ENCODE measurements at places on chromosomes 11 and 22.

DNA sequence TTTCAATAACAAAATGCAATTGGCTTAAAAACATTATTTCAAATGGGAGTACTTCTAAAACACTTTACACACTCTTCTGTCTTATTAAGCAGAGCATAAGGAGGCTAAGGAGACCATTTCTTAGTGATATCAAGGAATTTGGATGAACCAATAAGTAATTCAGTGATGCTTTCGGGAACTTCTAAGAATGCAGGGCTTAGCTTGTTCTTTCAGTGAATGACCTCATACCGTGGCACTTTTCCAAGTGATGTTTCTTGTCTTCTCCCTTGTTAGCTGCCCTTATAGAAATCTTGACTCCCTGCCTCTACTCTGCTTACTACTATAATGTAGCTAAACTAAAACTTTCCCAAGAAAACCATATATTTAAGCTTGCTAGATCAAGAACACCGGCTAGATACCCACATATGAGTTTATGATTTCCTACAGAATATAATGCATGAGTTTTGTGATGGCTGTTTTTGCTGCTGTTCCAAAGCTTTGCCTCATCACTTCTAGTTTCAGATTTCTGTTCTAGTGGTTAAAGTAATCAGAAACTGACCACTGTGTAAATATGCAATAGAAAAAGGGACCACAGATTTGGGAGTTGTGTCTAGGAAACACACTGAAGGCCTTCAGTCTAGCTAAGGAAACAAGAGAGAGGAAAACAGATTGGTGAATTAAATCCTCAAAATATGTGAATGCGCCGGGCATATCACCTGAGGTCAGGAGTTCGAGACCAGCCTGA lies 37.5 kb upstream of the STK33 start:
- DNase-seq, result peak; percentile 69

DNA sequence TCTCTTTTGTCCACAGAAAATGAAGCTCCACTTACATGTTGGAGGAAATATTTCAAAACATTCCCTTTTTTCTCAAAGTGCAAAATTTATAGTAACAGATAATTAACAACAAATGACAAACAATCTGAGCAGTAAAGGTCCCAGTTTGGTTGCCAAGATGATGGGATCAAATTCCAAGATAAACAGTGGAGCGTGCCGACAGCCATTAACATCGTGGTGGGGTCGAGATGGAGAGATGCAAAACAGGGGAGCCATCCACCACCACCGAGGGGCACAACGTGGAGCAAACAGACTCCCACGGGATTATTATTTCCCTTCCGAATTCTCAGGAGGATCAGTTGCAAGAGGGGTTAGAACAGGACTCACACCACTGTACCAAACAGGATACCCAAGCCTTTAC lies 17.2 kb downstream of the MPPED2 start:
- DNase-seq, result no peak

DNA sequence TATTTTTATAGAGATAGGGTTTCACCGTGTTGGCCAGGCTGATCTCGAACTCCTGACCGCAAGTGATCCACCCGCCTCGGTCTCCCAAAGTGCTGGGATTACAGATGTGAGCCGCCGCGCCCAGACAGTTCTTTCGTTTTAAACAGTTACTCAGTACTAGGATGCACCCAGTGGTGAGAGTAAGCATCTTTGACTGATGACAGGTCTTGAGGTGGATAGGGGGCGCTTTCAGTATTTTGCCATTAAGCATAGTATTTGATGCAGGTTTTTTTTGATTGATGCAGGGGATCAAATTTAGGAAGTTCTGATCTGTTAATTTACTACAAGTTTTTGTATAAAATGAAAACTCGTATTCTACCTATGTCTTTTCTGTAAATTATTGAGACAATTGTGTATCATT lies 13.2 kb upstream of the TRIM34 start:
- DNase-seq, result no peak

- DNase-seq, result no peak
Observed at GRCh38 chr22:19716041-19716828, 1.9 kb downstream of the SEPTIN5 start.

DNA sequence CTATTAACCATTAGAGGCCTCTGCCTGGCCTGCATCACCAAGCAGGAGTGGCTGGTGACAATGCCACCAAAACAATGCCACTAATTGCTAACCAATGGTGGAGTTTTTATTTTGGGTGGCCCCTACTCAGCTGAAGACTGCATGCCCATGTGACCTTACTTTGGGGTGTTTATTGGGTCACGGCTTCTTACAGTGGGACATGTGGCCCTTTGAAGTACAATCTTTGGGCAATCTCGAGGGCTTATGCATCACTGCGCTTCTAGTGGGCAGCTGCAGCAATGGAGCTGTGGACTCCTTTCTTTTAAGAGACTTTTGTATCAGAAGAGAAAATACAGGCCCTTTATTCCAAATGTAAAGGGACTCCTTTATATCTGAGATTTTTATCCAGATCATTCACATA lies 85.7 kb downstream of the IGLL5 start:
- DNase-seq, result no peak

DNA sequence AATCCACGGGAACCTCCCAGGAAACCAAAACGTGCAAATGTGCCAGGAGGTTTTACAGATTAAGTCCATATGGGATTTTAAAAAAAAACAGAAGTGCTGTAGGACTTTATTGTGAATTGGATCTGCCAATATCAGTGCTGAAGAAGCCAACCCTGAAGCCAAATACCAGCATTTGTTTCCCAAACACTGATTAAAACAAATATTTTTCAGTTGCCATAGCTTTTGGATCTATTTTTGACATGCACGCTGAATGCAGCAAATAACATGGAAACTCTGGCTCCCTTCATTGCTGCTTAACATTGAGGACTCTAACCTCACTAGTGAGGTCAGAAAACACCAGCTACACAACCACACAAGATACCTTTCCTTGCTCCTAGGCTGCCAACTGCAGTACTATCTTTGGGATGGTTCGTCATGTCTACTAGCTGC lies 28.4 kb upstream of the SIK2 start:
- no peak for DNase-seq
